Retina (tissue), 1 donor: ENCODE measurements at places on chromosomes 4 and X.

DNA sequence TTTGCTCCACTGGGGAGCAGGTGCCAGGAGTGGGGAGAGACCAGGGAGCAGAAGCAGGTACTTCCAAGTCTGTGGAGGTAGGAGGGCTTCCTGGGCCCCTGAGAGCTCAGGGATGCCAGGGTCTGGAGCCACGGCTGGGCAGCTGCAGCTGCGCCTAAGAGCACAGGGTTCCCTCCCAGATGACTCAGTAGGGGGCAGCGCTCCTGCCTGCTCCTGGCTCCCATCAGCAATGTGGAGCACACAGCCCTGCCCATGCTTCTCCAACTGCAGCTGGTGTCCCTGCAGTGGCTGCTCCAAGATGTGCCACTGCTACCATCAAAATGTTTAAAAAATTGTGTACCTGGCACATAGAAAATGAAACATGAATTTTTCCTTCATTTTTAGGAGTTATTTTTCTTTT lies 1028.2 kb downstream of the PCDH7 start:
- DNase-seq, result no peak

- no peak for DNase-seq
Observed at GRCh38 chr4:95877636-95878035, 37.7 kb downstream of the PDHA2 start.

- no peak for DNase-seq
Observed at GRCh38 chr4:74152836-74153235, 5.1 kb upstream of the MTHFD2L start.

GRCh38 chrX:12721042-12721441 lies 70.2 kb upstream of the PRPS2 start:
- no peak for DNase-seq

GRCh38 chr4:93182722-93183121 lies 645.8 kb upstream of the ATOH1 start:
- no peak for DNase-seq

DNA sequence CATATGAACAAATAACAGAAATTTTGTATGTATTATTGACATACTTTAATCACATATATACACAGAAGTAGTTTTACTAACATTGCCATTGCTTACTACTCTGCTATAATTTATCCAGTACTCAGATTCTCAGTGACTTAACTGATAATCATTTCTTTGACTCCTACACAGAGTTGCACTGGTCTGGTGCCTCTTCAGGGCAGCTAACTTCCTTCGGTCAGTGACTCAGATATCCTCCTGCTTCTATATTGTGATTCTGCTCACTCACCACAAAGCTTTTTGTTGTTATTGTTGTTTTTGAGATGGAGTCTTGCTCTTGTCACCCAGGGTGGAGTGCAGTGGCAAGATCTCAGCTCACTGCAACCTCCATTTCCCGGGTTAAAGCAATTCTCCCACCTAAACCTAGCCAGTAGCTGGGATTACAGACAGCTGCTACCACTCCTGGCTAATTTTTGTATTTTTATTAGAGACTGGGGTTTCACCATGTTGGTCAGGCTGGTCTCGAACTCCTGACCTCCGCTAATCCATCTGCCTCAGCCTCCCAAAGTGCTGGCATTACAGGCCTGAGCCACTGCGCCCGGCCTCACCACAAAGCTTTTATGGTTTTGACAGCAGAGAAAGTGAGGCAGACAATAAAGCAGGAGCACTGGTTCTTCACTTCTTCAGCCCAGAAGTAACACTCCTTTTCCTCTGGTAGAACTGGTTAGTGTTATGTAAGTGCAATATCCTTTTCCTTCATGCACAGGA lies 499.3 kb downstream of the EPHA5 start:
- no peak for DNase-seq

GRCh38 chr4:122636697-122637096 lies 15.8 kb upstream of the IL21 start:
- DNase-seq, result no peak

GRCh38 chrX:11349661-11350337 lies 56.6 kb downstream of the AMELX start:
- no peak for DNase-seq

GRCh38 chr4:151692821-151693673 lies 67.8 kb downstream of the GATB start:
- no peak for DNase-seq

DNA sequence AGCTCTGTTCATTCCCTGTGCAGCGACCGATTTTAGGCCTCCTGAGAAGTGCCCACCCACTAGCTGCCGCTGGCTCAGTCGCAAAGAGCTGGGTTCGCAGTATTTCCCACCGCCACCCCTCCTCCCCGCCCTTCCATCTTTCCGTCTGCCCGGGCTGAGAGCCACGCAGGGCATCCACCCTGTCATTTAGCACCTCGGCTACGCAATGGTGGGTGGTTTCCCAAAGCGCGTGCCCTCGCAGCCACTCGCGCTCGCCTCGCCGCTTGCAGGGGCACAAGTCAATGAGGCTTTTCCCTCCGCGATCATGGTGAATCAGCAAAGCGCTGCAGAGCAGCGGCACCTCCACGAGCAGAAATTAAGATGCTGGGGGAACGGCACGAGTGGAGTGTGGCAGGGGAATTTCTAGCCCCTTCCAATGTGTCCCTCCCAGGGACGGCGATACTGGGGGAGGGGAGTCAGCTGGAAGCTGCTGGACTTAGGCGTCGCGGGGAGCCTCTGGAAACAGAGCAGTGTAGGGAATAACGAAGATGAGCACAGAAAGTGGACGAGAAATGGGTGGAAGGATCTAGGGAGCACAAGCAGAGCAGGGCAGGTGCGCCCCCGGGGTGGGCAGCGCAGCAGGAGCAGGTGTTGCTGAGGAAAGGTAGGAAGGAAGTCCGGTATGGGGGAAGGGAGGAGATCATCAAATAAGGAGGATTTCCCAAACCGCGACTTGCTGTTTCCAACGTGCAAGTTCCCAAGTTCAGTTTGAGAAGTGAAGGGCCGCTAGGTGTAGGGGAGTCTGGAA lies 2.4 kb upstream of the PTCHD1 start:
- peak; percentile 54 for DNase-seq

GRCh38 chr4:123547216-123548165 lies 150.9 kb downstream of the SPRY1 start:
- peak; percentile 61 for DNase-seq

GRCh38 chr4:53461244-53461643 lies 83.8 kb downstream of the FIP1L1 start:
- no peak for DNase-seq

- no peak for DNase-seq
Observed at GRCh38 chr4:88195328-88196012, 37.0 kb upstream of the ABCG2 start.

DNA sequence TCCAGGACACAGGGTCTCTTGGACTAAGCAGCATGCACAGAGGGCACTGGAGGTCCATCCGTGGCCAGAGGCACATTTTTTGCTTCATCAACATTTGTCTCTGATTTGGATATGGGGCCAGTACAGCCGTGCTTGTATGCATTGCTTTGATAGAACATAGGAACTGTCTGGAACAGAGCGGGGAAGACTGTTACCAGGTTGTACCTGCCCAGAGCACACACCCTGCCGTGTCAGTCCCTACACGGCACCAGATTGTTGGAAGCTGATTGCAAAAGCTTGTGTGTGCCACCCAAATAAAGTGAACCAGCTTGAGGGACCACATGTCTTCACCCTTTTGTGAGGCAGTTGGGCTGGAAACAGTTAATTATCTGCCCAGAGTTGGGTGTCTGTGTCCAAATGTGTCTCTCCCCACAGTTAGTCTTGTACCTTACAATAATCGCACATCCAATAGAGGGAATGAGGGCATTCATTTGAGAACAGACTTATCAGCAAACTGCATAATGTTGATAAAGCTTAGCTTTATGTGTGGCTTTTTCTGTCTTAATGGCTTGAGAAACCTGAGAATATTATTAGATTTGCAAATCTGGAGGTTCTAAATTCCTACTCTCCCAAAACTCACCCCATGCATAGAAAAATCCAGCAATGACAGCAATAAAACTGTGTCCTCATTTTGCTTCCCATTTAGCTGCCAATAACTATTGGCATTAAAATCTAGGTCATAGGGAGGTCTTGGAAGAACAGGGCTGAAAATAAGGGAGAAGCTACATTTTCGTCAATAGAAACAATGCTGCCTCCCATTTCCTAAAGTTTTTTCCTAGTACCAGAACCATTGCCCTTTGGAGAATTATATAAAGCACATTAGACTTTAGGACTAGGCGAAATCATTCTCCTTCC lies 21.2 kb downstream of the KLF3 start:
- no peak for DNase-seq

DNA sequence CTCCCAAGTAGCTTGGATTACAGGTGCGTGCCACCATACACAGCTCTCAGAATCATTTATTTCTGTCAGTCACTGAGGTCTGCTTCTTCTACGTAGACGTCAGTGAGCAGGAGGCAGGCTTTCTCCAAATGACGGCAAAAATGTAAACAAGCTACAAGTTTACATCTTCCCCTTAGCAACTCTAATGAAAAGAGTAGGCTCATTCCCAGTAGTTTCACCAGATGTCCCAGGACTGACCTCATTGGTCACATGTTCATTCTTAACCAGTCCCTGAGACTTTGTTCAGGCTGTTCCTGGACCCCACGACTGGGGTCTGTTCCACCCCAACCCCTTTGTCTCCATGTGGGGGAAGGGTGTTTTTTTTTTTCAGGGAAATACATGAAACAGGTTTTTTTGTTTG lies 67.1 kb downstream of the TENM3 start:
- no peak for DNase-seq

GRCh38 chrX:1462596-1463251 lies 10.0 kb upstream of the ASMTL start:
- DNase-seq, result no peak

DNA sequence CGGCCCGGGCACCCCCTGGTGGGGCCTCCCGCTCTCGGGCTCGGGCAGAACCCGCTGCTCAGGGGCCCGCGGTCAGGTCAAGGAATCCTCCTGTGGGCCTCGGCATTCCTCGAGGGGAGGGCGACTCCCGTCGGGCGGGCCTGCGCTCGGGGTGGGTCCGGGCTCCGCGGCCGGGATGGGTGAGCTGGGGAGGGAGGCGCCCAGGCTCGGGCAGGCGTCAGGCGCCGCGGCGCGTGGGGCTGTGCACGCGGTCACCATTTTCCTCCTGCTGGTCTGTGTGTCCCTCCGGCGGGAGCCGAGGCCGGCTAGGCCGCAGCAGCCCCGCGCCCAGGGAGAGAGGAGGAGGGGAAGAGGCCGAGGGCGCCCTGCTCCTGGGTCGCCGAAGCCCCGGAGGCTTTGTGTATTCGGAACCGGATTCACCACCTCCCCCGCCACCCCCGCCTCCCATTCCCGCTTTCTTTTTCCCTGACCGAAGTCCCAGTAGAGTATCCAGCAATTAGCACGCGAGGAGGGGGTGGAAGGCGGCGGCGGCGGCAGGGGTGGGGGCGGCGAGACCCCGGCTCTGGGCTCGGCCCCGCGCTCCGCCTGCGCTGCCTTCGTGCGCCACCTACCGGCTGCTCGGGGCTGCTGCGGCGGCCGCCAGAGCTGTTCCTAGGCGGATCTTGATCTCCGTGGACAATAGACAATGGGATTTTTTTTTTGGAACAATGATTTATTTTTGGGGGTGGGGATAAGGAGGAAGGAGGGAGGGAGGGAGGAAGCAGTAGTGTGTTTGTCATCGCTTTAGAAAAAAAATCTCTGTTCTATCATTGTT lies 99.0 kb upstream of the MAML3 start:
- DNase-seq, result peak; percentile 87

GRCh38 chr4:18366892-18367291 lies 345.3 kb upstream of the LCORL start:
- DNase-seq, result peak; percentile 39

DNA sequence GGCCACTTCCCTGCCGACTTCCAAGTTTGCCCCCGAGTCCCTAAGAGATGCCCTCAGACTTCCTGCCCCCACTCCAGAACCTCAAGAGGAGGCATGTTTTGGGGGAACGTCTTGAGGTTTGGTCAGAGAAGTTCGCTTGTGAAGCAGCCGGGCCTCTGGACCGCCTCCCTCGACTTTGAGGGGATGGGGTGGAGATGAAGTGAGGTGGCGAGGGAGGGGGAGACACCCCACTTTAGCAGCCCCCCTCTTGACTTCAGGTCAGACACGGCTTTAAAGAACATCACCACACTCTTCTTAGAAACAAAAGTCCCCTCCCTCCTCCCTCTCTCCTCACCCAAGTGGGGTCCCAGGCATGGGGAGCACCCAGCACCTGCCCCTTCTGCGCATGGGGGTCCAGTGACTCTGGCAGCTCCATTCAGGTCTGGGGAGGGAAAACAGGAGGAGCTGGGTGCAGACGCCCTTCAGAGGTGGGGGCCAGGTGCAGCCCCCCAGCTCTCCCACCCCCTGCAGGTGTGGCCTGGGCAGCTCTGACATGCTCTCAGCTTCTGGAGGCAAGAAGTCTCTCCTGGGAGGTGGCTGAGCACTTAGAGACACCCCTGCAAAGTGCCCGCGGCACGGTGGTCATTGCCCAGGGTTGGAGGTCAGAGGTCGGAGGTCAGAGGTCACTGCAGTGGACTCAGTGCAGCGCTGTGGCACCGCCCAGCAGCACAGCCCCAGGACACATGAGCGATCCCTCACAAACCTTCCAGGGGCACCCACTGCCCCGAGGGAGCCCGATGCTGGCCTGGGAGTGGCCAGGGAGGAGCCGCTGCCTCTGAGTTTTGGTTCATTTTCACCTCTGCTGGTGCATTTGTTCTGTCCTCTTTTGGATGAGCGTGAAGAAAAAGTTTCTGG lies 108.8 kb downstream of the CPZ start:
- DNase-seq, result no peak

DNA sequence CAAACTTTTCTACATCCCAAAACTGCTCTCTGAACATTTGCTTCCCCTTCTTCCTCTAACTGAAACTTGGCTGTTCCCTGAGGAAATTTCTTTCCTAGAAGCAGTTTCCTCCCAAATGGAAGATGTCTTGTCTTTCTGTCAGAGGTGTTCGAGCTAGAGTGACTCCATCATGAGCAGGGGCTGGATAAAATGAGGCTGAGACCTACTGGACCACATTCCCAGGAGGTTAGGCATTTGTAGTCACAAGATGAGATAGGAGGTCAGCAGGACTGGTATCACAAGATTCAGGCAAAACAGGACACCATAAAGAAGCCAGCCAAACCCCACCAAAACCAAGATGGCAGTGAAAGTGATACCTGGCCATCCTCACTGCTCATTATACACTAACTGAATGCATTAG lies 35.8 kb upstream of the PGRMC2 start:
- no peak for DNase-seq

DNA sequence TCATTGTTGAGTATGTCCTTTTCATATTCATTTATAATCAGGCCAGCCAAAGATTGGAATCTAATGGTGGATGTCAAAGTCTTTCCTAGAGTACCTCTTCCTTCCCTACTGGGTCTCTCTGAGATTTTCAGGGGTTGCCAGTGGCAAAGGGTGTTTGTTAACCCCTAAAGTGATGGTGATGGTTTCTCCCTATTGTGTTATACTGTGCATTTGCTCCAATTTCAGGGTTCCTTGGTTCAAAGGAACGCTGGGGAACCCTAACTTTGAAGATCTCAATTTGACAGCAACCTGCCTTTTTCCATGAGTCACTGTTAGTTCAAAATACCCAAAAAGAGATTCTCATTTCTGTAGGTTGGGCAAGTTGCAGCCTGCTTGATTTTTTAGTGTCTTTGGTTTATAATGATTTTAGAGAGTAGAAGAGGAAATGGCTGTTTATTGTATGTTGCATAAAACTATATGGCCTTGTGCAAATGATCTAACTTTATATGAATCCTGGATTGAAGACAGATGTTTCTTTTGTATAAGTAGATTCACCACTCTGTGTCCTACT lies 23.0 kb downstream of the GAB1 start:
- no peak for DNase-seq

GRCh38 chr4:47647029-47647428 lies 162.0 kb downstream of the ATP10D start:
- DNase-seq, result no peak
